Hypothalamus (tissue), 51 donors: ENCODE measurements at places on chromosomes 12 and 14.

DNA sequence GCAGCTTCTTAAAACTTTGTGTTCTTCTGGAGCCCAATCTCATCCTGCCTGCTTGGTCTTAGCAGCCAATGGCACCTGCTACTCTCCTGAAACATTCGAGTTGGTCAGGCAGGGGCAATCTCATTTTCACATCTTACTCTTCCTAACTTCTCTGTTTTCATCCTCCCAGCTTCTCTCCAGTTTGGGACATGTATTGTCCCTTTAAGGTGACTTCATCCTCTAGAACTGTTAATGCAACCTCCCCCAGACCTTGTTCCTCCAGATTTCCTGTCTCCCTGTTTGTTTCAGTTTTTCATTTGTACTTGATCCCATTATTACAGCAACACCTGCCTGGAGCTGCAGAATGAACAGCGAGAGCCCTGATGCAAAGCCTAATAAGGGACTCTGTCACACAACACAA, 31.3 kb downstream of the SERPINA11 start:
- no peak for DNase-seq

DNA sequence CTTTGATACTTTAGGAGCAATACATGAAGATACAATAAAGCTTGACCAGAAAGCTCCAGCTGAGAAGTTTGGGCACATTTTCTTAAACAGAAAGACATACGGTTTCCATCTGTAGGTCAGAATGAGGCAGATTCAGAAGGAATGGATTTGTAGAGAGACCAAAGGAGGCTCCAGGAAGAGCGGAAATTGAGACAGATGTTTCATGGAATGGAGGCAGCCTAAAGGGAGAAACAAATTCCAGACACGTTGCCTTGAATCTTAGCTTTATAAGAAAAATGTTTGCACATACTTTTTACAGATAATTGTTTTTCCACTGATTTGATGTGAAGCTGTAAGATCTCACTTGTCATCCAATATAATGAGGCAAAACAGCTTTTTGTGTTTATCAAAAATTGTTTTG, 24.8 kb downstream of the EPYC start:
- no peak for DNase-seq

DNA sequence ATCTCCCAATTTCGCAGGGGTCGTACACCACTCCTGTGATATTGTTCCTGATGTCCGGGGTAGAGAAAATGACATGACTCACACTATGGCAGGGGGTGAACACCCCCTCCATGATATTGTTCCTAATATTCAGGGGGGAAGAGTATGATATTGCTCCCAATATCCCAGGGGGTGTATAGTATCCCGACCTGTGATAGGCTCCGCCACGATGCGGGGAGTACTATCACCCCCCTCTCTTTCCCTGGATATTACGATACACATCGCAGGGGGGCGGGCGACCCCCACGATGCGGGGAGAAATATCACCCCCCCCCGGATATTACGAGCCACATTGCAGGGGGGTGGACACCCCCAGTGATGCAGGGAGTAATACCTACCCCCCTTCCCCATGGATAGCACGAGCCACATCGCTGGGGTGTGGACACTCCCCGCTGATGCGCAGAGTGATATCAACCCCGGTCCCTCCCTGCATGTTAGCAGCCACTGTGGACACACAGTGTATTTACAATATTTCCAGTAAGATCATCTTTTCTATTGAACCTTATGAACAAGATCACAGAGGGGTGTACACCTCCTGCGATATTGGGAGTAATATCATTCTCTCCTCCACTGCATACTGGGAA, 17.7 kb downstream of the SMIM41 start:
- DNase-seq, result no peak

DNA sequence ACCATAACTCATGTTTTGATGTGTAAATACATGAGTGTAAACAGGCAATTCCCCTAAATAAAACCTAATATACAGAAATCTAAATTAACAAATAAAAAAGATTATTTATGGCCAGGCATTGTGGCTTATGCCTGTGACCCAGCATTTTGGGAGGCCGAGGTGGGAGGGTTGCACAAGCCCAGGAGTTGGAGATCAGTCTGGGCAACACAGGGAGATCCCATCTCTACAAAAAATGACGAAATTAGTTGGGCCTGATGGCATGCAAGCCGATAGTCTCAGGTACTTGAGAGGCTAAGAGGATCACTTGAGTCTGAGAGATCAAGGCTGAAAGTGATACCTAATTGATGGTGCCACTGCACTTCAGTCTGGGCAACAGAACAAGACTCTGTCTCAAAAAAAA, 48.7 kb downstream of the BCAT1 start:
- no peak for DNase-seq

GRCh38 chr14:67710209-67710608, 8.5 kb downstream of the RDH12 start:
- no peak for DNase-seq

DNA sequence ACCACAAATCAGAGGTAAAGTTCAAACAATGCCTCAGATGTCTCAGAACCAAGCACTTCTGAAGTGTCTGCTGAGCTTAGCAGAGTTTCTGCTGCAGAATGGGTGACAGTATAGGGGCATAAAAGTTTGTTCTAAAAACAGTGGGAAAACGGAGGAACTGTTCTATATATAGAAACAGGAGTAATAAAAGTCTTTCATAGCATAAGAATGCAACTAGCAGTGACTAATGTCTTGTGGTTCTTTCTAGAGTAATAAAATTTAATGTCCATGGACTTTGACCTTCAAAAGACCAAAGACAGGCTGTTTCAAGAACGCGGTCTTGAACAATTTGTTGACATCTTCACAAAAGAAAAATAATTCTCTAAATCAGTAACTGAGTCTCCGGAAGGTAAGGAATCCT, 107.5 kb upstream of the FAR2 start:
- no peak for DNase-seq

GRCh38 chr12:23368590-23368989, 580.9 kb downstream of the SOX5 start:
- DNase-seq, result no peak

DNA sequence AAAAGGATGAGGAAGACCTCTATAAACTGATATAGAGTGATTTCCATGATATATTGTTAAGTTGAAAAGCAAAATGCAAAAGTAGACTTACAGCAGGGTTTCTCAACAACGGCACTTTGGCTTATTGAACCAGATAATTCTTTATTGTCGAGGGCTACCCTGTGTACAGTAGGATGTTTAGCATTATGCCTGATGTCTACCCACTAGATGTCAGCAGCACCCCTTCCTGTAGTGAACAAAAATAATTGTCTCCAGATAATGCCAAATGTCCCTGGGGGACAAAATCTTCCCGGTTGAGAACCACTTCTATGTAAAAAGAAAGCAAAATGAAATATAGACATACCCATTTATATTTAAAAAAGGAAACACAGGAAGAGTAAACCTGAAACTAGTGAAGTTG, 32.4 kb downstream of the ABCD2 start:
- no peak for DNase-seq

DNA sequence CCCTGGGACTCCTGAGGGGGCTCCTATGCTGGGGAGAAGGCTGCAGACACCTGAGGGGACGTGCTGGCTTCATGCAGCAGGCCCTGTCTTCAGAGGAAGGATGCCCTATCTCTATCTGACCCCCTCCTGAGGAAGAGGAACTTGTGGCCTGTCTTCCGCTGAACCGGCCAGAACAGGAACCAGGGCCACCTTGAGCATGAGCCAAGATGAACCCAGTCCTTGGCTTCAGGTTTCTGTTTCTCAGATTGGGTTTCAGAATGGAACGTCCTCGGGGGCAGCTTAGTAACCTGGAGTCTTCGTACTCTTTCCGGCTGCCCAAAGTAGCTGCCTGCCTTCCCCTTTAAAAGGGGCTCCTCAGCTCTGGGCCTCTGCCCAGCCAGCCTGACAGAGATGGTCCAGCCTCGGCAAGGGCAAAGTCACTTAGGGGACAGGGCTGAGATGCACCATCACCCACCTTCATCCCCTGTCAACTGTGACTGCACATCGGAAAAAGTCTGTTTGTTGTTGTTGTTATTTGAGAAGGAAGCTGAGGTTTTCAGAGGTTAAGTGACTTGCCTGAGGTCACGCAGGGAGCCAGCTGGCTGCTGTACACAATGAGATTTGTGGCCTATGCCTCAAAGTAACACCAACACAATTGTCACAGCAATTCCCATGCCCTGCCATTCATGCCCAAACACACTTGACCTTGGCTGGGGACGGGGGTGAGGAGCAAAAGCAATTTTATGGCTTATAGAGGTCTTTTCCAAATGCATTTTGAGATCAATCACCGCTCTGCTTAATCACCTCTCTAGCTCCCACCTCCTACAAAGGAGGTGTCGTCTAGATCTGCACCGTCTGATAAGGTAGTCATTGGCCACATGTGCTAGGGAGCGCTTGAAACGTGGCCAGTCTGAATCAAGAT, 13.4 kb downstream of the ASB2 start:
- no peak for DNase-seq

GRCh38 chr12:53624956-53625355, 1.2 kb downstream of the ATF7 start:
- no peak for DNase-seq

DNA sequence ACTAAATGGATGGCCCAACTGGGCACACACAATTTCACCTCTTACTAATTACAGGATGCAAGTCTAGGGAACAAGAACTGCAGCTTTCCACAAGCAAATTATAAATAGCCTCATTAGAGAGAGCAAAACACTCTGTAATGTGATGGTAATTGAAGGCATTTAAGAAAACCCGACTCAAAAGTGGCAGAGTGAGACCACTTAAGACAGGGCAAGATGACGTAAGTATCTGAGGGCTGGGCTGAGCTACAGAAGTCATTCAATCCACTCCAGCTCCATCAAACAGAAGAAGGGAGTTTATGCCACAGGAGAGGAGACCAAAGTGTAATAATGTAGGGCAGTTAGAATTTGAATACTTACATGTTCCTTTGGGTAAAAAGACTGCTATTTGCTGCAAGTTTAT, 90.3 kb downstream of the PRKAB1 start:
- no peak for DNase-seq

GRCh38 chr12:52575948-52576347, 2.3 kb upstream of the KRT74 start:
- no peak for DNase-seq

DNA sequence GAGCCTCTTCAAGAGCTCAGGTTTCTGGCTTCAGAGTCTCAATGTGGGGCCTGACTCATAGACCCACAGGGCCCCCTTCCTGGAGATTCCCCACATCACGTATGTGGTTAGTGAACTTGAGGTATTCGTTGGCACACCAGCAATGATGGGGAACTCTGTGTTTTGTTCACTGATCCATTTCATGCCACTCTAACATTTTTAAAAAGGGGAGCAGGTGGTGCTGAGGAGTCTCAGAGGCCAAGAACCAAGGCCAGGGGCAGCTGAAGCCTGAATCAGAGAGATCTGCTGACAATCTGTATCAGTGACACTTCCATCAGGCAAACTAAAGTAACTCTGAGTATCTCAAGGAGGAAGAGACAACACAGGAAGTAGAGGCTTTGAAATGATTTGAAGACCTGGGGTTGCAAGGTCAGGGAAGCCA, 323.4 kb downstream of the VRK1 start:
- DNase-seq, result no peak

GRCh38 chr14:99728981-99729451, 44.9 kb downstream of the CYP46A1 start:
- DNase-seq, result no peak

- DNase-seq, result no peak
Observed at GRCh38 chr12:103444983-103445382, 50.8 kb downstream of the C12orf42 start.

- no peak for DNase-seq
Observed at GRCh38 chr12:67358781-67359338, 89.7 kb downstream of the CAND1 start.

GRCh38 chr14:70999117-70999516, 91.9 kb downstream of the PCNX1 start:
- no peak for DNase-seq

DNA sequence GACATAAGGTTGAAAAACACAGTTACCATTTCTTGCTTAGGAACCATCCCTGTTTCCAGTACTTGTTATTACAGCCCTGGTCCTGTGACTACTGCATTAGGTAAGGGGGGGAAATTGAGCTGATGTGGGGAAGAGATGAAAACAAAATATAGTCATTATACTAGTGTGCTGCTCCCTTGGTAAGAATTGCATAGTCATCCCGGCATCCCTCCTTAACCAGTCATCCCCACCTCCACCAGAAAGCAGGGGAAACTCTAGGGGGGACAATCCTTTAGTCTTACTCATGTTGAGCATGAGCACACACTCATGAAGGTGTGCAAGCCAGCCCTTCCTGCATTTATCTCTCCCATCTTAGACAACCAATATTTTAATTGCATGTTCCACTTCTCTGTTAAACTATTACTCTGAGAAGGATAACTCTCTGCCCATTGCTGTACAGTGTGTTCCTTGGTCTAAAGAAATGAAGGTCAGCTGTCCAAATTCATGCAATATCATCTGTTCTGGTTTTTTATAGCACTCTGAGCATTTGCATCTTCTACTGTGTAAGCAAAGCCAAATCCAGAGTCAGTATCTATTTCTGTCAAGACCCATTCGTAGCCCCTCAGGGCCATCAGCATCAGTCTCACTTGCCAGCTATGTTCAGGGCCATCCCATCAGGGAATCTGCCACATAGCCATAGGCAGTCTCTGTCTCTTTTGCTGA, 46.8 kb downstream of the TMEM30B start:
- DNase-seq, result no peak

DNA sequence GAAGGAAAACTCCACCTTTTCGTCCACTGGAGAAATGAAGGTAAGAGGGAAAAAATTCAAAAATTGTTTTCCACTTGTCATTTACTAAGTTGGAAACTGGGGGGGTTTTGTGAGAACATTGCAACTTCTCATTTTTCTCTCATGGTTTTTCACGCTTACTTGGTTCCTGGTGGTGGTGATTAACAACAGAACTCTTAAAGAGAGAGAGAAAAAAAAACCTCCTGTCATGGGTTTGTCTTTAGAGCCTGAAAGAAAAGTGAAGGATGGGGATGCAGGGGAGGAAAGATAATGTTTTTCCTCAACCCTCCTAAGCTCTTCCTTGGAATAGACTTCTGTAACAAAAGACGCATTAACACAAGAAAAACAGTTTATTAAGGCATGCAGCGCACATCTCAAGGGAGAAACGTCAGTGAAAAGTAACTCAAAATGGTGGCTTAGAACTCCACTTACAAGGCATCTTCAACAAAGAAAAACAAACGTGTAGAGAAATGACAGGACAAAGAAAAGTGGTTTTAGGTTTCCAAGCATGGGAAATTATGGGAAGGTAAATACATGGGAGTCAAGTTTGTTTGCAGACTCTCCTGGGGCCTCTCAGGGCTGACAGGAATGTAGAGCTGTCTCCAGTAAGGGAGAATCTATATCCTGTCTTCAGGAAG, 81.9 kb upstream of the ATF7IP start:
- no peak for DNase-seq

DNA sequence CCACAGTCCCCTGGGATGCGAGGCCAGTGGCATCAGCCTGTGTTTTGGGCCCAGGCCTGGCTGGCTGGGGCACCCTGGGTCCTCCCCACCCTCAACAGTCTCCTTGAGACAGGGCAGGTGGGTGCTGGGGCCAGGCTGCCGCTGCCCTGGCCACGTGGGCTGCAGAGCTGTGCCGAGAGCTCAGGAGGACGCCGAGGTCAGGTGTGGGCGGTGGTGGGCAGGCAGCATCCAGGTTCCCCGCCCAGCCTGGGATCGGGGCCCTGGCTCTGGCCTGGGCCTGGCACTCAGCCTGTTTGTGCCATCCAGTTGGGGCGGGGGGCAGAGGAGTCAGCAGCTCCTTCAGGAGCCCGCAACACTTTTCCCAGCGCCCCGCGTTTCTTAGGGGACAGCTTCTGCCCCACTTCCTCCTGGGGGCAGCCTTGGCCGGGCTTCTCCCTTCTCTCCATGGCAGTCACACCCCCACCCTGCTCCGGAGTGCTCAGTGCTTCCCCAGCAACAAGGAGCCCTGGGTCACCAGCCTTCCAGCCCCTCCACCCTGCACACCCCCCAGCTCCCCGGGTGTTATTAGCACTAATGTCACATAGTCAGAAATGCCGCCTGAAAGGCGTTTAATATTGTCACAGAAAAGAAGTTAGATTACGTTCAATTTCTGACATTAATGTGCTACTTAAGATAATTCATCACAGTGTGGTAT, 30.8 kb downstream of the KIF26A start:
- DNase-seq, result no peak
